ENCODE measurements at places on chromosomes 5 and 9.

DNA sequence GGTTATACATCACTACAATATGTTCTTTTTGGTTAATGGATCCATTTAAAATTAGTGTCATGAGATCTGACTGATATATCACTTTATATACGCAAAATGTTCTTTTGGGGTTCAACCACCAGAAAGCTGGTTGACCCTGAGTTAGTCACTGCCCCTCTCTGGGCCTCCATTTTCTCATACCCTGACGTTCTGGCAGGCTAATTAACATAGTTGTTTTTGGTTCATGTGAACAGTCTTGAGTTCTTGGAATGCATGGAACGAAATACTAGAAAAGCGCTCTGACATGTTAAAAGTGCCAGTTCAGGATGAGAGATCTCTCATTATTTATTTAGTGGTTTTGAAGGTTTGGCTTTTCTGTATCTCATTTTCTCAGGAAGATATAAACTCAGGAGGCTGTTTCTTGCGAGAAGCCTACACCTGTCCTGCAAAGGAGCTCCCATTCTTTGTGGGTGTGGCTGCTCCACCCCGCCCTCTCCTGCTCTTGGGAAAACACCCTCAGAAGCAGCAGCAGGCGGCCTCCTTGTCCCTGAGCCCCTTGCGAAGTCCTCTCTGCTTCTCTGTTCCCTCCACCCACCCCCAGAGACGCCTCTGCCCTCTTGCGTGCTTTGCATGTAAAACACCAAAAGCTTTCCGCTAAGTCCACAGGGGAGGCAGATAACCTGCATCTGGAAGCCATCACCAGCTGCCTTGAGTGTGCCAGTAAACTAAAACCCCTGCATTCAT lies 302.4 kb upstream of the PANK3 start:
- ATAC-seq = no peak

DNA sequence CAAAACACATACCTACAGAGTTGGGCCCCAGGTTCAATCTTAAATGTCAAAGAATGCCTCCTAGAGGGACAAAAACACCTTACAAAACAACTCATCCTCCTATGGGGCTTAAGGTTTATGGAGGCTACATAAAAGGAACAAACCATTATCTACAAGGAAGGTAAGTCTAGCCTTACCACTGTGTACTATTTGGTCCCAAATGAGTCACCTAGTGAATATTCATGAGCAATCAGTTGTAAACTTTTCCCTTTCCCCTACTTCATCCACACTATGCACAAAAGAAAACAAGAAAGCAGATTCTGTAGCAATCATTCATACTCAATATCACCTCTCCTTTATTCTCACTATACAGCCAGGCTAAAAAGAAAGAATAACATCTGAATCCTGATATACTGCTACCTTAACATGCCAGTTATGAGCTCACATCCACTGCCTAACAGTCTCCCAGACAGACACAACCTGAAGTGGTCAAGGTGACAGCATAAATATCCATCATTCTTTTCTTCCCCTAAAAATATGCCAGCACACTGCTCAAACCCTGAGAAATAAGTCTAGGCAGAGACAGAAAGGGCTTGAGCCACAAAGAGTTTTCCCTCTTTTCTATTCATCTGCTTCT lies 6.2 kb downstream of the OXCT1 start:
- ATAC-seq = no peak

DNA sequence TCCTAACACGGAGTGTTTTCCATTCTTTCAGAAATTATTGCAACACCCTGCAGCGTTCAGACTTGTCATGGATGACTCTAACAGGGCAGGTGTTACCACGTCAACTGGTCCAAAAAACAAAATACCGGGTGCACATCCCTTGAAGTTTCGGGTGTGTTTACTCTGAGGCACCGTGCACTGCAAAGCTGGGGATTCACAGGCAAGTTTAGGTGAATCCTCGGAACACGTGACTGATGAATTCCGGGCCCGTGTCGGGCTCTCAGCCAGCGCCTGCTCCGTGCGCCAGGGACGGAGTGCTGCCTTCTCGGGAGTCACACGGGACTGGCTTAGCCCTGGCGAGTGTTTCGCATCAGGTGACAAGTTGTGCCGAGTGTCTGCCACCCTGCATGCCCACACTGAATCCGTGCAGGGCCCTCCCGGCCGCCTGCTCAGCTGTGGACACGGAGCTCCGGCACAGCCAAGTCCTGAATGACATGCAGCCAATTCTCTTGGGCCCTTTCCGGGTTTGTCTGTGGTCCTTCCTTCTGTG lies 66.0 kb upstream of the IRX4 start:
- ATAC-seq = peak; percentile 64

DNA sequence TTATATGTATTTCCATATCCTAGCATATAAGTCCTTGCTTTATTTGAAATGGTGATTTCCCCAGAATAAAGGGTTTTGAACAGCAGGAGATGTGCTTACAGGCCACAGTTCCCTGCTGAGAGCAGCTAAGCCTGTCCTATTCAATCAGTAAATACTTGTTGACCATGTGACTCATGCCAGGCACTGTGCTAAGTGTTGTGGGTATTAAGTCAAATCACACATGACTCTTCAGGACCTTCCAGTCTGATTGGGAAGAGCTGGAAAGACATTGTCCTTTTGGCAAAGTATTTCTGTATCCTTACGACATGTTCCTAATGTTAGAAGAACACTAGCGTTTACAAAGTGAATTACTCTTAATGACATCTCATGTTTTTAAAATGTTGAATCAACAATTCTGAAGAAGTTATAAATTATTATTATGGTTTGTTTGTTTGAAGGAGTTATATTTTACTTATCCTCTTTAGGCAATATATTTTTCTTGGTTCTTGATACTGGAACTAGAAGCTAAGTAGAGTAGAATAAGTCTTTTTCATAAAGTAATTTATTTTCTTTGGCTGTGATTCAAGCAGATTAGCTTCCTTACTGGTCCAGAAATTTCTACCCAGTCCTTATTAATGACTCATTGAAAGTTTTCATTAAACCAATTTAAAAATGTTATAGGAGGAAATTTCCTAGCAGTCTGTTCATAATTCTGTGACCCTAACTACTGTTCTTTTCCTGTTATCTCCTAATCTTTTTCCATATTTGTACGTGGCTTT lies 82.1 kb downstream of the GAPVD1 start:
- ATAC-seq = no peak

- ATAC-seq = no peak
Measured at GRCh38 chr9:37119360-37119759, 1.0 kb upstream of the ZCCHC7 start.

DNA sequence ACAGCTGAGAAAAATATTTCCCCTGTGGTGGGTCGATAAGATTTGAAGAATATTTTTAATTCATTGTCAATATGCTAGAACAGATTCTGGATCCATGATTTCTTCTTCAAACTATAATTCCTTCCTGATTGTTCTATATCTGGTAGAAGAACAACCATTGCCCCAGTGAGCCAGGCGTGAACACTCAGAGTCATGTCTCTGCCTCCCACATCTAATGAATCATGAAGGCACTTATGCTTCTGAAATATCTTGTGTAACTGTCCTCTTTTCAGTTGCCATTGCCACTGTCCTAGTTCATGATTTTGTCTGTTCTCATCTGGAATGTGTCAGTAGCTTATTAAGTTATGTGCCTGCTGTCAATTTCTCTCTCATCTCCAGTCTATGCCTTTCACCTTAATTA lies 40.0 kb downstream of the GABRG2 start:
- no peak for ATAC-seq

DNA sequence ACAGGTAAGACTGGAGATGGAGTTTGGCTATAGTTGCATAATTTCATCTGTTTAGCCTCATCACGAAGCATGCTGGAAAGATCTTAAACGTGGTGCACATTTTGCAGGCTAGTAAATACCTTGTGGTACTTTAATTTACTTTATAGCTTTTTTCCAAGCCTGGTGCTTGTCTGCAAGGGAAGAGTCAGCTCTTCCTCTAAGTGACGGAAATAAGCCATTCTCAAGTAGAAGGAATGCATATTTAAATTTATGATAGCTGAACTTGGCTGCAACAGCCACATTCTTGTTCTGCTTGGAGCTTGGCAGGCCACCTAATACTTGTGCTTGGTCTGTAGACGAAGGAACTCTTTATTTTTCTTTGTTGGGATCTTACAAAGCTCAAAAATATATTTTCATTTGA lies 188.0 kb upstream of the PIK3R1 start:
- ATAC-seq = peak; percentile 59

DNA sequence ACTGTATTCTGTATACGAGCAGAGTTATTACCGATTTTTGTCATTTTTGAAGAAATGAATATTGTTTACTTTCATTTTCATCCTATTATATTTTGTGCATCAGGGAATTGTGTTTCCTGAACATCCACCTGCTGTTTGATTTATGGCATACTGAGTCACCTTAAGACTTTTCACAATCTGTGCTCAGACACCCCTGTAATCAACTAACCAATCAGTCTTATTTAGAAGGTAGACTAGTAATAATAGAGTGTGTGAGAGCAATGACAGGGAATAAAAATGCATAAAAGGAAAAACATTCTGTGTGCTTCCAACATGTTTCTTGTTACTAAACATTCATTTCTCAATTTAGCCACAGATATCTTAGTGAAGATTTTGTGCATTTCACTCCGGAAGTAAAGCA lies 1413.6 kb upstream of the ACO1 start:
- no peak for ATAC-seq

- ATAC-seq = no peak
Measured at GRCh38 chr5:37792975-37793631, 46.7 kb downstream of the GDNF start.

- no peak for ATAC-seq
Measured at GRCh38 chr5:41683181-41683580, 172.8 kb upstream of the PLCXD3 start.

DNA sequence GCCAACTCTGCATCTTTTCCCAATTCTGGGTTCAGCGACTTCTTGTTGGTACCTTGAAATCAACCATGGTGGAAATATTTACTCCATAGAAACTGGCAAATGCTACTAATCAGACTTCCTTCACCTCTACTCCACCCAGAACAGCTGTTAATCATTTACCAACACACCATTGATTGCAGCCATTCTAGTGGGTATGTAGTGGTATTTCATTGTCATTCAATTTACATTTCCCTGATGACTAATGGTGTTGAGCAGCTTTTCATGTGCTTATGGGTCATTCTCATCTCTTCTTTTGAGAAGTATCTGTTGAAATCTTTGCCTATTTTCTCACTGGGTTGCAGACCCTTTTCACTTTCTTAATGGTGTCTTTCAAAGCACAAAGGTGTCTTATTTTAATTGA lies 122.4 kb upstream of the MSX2 start:
- ATAC-seq = no peak

- no peak for ATAC-seq
Measured at GRCh38 chr5:139951983-139952382, 91.1 kb downstream of the NRG2 start.

DNA sequence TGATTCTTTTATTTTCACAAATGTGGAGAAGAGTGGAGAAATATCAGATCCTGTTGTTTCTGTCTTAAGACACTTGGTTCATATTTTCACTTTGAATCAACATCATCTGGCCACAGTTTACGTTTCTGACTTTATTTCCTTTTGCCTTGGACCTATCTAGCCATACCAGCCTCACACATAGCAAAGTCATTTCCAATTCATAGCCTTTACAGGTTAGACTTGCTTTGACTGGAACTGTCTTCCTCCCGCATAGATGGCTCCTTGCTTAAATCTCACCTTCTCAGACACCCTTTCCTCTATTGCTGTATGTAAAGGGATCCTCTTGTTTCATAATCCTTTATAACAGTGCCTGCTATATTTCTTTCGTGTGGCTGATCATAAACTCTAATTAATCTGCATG lies 297.8 kb downstream of the SH3GL2 start:
- ATAC-seq = no peak

GRCh38 chr9:109316207-109316640 lies 4.6 kb downstream of the EPB41L4B start:
- peak; percentile 19 for ATAC-seq

- ATAC-seq = no peak
Measured at GRCh38 chr5:116459301-116459700, 115.3 kb downstream of the SEMA6A start.
